Central memory CD4-positive, alpha-beta T cell (primary cell): ENCODE measurements at places on chromosomes 4 and X.

DNA sequence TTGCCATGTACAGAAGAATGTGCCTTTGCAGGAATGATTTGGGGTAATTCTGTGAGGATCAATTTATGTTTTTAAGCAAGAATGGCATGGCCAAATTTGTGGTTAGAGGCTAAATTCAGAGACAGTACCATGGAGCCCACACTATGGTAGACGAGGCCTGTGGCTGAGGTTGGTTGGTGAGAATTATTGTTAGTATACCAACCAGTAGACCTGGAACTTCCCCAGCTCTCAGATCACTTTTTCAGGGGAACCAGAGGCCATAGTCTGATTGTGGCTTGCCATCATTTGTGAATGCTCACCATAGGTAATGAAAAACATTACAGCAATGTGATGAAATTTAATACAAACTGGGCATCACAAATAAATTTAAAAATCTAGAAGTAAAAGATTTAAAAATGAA lies 56.3 kb downstream of the SHISA3 start:
- DNase-seq, result no peak

GRCh38 chr4:126772662-126773061 lies 860.1 kb upstream of the INTU start:
- DNase-seq, result no peak

DNA sequence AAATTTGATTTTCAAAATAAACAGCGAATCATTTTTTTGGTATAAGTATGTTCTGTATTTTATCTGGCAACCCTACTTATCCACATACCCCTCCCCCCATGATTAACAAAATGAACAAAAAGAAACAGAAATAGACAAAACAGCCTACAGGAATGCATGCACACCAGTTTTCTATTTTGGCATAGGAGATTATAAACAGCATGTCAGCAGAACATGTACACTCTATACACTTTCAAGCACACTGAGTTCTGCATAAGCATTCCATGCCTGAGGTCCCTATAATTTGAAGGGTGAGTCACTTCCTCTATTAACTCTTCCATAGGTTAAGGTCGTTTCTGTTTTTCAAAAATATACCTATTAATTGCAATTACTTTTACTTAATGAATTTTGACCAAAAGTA lies 28.0 kb upstream of the ZNF280C start:
- DNase-seq, result no peak

- no peak for DNase-seq
Measured at GRCh38 chrX:150199181-150199580, 163.9 kb upstream of the MAMLD1 start.

DNA sequence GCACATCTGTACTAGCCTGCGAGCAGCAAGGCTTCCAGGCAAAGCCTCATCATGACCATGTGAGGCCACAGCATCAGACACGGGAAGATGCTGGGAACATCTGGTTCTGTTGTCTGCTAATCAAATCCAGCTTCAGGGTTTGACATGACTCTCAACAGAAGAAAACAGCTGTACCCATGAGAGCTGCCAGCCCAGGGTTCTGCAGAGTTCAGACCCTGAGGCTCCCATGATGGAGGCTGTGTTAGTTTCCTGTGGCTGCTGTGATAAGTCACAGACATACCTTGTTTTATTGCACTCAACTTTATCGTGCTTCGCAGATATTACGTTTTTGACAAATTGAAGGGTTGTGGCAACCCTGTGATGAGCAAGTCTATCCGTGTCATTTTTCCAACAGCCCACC lies 37.5 kb downstream of the JAKMIP1 start:
- no peak for DNase-seq

GRCh38 chrX:136627409-136627808 lies 20.5 kb upstream of the CD40LG start:
- DNase-seq, result peak; percentile 56

- DNase-seq, result no peak
Measured at GRCh38 chr4:138222046-138222445, 20.1 kb downstream of the SLC7A11 start.

DNA sequence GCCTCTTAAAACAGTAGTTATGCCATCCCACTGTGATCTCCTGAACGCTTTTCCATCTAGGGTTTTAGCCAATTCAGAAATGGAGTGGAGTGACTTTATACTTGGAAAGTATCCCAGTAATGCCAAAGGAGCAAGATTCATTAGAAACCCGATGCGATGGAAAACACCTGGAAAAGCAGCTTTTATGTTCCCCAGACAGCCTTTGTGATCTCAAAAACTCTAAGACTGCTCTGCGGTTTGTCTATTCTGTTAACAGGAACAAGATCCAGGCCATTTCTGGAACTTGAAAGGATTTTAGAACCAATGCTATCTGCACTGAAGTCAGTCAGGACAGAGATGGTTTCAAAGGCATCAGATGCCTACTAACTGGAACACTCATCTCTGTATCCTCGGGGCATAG lies 145.1 kb downstream of the APBB2 start:
- DNase-seq, result no peak

GRCh38 chr4:178086320-178086719 lies 644.1 kb upstream of the AGA start:
- DNase-seq, result no peak

DNA sequence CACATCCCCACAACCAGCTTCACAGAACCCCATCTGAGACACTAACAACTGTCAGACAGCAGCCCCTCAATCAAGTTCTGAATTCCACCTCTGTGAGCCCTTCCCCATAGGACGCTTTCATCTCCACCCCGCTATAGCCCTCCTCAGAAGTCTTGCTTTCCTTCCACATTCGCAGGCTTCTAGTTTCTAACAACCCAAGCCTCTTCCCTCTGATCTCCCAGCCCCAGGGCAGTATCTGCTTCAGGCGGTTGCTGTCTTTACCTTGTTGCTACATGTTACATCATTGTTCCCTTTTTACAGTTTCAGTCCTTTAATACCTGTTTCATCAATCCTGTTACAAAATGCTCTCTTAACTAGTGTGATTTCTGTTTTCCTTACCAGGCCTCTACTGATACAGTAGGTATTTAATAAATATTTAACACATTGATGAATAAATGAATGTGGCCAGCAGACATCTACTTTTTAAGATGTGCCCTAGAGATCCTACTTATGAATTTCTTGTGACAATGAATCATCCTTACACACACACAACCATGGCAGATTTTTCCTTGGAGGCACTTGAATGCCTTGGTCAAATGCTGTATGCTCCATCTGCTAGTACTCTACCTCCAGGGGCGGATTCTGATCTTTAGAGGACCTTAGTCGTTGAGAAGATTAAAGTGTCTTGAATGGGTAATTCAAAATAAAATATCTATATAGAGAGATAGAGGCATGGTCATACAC lies 164.7 kb upstream of the SLIT2 start:
- DNase-seq, result no peak

GRCh38 chr4:134762053-134762452 lies 560.5 kb upstream of the PABPC4L start:
- DNase-seq, result no peak

- no peak for DNase-seq
Measured at GRCh38 chr4:80465238-80465637, 129.7 kb downstream of the CFAP299 start.

- DNase-seq, result no peak
Measured at GRCh38 chr4:24889991-24890390, 22.9 kb downstream of the CCDC149 start.

GRCh38 chrX:27008486-27008885 lies 454.7 kb downstream of the PPP4R3C start:
- DNase-seq, result no peak

- DNase-seq, result no peak
Measured at GRCh38 chrX:39900777-39901170, 197.0 kb downstream of the BCOR start.

DNA sequence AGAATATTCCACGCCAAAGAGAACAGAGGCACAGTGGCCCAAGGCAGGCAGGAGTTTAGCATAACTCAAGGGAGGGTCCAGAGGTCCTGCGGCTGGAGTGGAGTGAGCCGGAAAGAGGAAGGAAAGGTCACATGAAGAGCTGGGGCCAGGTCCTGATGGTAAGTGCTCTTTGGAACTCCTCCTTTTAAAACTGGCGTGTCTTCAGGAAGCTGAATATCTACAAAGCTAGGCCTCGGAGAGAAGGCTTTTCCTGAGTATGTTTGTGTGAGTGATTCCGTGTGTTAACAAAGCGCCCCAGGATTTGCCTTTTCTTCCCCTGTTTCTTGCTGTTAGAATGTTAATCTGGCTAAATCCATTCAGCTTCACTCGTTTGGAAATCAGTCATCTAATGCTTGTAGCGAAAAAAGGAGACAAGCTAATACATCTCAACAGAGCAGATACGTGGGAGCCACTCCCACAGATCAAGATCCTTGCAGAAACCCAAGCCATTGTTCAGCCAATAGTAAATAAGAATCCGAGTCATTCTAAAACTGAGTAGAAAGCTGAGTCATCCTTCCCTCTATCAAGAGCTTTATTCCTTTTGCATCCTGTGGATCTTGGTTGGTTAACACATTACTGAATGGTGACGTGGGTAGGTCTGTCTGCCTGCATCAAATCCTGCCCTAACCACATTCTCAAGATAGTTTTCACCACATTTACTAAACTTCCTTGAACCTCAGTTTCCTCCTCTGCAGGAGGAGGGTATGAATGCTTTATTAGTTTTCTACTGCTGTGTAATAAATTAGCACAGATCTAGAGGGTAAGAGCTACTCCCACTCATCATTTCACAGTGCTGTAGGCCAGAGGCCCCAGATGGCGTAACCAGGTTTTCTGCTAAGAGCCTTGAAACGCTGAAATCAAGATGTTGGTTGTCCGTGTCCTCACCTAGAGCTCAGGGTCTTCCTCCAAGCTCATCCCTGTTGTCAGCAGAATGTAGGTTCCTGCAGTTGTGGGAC lies 43.2 kb upstream of the RBM47 start:
- DNase-seq, result peak; percentile 78

- no peak for DNase-seq
Measured at GRCh38 chr4:75924309-75924827, 16.4 kb downstream of the NAAA start.

DNA sequence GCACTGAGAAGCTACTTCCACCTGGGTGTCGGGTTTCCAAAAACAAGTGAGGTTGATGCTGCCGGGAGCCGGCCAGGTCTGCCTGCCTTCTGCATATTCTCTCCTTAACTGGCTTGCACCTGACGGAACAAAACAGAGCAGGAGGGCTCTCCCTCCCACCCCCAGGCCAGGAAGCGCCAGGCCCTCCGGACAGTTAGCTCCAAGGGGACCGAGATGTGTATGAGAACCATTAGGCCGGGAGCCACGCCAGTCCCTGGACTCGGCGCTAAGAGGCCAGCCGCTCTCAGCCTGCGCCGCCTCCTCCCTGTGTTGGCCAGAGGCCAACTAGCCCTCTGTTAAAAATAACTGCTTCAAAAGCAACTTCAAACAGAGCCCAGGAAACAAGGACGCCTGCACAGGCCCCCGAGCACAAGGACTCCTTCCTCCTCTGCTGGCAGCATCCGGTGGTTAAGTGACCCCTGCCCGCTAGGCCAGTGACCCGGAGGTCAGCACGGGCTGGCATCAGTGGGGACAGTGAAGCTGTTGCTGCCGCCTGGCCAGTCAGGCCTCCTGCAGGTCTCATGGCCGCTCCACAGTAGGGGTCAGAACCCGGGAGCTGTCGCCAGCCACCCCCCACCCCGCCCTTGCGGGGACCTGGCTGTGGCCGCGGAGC lies 107.9 kb downstream of the ABLIM2 start:
- no peak for DNase-seq

GRCh38 chr4:36072529-36072928 lies 171.8 kb downstream of the ARAP2 start:
- no peak for DNase-seq
